ENCODE measurements at places on chromosomes 1 and 21.

DNA sequence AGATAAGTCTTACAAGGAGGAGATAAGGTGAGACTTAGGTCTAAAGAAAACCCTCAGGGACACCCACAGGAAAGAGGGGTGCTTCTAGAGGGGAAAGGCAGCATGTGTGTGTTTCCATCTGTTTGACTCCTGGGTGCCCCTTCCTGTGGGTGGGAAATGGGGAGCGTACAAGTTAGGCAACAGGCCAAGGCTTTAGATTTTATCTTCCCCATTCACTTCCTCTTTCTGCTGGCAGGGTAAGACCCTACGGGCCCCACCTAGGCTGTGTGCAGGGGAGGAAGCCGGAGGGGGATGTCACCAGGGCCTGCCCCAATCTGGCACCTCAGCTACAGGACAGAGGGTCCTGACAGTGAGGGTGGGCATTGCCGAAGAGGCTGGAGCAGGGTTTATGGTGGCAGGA is 2.5 kb upstream of the OLIG1 start:
- DNase-seq, result no peak

DNA sequence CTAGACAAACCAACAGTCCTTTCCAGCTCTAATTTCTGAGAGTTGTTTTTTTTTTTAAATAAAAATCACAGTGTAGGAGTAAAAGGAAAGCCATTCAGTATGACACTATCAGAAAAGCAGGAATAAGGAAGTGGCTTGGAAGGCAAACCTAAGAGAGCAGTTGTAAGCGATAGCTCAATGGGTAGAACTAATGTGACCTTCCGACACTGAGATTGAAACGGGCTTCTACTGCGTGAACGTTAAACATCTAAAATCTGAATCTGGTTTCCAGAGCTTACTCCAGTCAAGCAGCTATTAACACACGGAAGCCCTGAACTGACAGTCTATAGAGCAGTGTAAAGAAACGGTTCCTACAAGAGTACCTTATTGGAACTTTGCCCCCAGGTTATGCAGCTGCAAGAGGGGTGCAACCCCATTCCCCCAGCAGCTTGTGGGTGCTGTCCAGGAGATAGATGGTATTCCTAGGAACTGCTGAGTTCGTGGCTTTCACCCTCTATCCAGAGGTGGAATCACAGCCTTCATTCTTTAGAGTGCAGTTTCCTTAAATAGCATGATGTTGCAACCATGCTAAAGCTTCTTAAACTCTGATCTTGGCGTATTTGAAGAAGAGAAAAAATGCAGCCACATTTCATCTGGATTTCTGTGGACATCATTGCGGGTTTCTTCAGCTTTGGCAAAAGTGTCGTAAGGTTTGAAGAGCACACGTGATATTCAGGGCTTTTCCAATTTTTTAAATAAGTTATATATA is 3.3 kb upstream of the IRF2BP2 start:
- no peak for DNase-seq

GRCh38 chr21:28025111-28025510 is 967.6 kb downstream of the LTN1 start:
- DNase-seq, result no peak

GRCh38 chr1:84291882-84292655 is 9.4 kb upstream of the SAMD13 start:
- no peak for DNase-seq

- no peak for DNase-seq
These were observed 13.6 kb upstream of the TMPRSS2 start for GRCh38 chr21:41521489-41522027.

GRCh38 chr1:213702703-213703102 is 285.1 kb upstream of the PROX1 start:
- no peak for DNase-seq

- DNase-seq, result no peak
These were observed 20.3 kb downstream of the RIMS3 start for GRCh38 chr1:40645118-40645680.

- no peak for DNase-seq
These were observed 178.4 kb downstream of the ADSS2 start for GRCh38 chr1:244273262-244273844.

DNA sequence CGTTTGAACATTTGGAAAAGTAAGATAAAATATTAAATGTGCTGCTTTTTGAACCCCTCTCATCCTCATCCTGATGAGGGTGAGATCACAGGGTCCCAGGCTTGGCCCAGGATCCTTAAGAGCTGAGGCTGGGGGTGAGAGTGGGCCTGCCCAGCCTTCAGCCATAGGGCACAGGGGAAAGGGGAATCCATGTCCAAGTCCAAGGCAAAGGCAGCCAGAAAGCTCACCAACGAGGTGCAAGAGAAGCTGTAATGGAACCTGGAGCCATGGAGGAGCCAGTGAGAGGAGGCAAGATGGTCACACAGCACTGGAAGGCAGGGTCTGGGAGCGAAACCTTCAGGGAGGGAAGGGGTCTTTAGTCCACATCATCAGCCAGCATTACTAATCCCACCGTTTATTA is 191.9 kb downstream of the RRAGC start:
- DNase-seq, result no peak

DNA sequence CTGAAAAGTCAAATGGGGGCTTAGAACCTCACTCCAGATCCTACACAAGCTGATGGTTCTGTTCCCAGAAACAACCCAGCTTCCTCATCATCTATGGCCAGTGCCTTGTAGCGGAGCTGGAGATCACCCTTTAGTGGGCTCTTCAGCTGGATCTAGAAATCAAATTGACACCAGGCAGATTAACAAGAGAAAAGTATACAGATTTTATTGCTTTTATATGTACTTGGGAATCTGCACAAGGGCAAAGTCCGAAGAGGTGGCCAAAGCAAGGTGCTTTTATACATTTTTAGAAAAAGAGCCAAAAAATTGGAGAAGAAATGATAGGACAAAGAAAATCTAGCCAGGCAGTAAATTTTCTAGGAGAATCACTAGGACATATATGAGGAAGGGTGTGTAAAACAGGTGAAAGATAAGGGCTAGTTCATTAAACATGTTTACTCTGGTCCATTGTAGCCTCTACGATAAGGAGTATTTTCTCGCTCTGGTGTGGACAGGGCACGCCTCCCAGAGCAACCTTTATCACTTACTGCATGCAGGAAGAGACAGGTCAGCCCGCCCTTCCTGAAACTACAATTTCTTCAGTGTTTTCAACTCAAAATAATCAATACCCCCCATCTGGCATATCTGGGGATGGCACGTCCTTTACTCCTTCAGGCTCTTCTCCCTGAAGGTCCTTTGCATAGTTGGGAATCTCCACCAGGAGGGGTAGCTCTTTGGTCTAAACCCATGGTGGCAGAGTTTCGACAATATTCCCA is 14.0 kb upstream of the LGALS8 start:
- DNase-seq, result no peak

DNA sequence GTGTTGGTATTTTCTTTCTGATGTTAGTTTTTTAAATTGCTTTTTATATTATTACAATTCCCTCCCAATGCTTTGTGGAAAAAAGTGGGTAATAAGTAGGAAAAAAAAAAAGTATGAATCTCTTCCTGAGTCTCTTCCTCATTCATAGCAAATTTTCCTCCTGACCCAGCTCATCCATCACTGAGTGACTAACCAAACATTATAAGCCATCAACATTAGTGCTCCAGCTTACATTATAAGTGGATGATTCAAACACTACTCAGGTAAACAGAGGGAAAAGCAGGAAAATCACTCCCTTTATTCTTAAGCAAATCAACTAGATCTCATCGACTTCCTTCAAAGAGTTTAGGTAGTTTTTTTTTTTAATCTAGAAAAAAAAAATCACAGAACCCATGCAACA is 15.4 kb upstream of the SAMD13 start:
- DNase-seq, result no peak

- no peak for DNase-seq
These were observed 22.2 kb upstream of the ITPKB start for GRCh38 chr1:226761322-226761721.

DNA sequence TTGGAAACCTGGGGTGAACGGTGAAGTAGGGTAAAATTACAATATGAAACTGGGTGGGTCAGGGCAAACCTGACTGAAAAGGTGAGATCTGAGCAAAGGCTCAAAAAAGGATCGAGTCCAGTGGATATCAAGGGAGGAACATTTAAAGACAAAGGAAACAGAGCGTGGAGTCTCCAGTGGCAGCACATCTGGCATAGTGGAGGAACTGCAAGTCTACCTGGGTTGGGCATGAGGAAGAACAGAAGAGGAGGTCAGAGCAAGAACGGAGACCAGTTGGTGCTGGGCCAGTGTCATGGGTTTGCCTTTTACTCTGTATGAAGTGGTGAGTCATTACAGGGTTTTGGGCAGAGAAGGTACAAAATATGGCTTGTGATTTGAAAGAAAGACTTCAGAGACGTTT is 163.7 kb downstream of the NTPCR start:
- DNase-seq, result no peak
